Femur (tissue), 1 donor: ENCODE measurements at places on chromosomes 4 and X.

GRCh38 chr4:78568640-78569305 lies 17.2 kb downstream of the ANXA3 start:
- DNase-seq = no peak

DNA sequence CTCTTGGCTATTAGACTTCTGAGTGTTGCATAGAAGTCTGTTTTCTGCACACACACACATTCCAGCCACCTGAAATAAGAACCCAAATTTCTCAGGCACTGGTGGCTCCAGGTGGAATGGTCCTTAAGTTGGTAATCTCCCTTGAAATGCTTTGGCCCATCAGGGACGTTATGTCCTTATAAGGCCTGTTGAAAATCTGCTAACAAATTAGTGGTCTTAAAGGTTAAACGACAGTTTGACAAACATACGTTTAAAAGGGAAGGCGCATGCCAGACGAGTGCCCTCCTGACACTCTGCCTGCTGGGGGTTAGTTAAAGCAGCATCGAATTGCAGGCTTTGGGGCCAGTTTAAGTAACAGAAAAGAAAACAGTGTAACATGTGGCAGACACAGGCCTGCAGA lies 125.0 kb downstream of the TBX22 start:
- no peak for DNase-seq

DNA sequence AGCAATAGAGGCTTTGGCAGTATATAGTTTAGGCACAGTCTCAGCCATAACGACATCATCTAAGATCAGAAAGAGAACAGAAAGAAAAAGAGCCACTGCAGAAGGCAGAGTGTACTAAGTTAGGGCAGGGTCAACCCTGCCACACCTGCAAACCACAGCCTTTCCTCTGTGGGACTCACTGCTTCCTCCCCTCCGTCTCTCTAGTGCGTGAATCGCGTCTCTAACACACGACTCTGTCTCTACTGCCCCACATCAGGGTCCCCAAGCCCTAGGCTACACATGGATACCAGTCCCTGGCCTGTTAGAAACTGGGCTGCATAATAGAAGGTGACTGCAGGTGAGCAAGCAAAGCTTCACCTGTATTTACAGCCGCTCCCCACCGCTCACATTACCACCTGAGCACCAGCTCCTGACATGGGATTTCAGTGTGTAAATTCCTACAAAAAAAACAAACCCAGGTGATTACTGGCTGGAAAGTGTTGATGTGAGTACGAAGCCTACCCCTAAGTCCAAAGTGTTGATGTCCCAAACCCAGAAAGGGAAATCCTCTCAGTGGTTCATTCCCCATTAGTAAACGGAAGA lies 128.9 kb downstream of the PRKX start:
- DNase-seq = no peak

GRCh38 chrX:150411656-150412055 lies 48.5 kb downstream of the MAMLD1 start:
- no peak for DNase-seq

- no peak for DNase-seq
These were observed 89.5 kb downstream of the GLRA3 start for GRCh38 chr4:174739576-174739975.
